ENCODE measurements at places on chromosomes 2 and 18.
A peak's percentile ranks its signal among the peaks of the same experiment; 100 is the strongest.

DNA sequence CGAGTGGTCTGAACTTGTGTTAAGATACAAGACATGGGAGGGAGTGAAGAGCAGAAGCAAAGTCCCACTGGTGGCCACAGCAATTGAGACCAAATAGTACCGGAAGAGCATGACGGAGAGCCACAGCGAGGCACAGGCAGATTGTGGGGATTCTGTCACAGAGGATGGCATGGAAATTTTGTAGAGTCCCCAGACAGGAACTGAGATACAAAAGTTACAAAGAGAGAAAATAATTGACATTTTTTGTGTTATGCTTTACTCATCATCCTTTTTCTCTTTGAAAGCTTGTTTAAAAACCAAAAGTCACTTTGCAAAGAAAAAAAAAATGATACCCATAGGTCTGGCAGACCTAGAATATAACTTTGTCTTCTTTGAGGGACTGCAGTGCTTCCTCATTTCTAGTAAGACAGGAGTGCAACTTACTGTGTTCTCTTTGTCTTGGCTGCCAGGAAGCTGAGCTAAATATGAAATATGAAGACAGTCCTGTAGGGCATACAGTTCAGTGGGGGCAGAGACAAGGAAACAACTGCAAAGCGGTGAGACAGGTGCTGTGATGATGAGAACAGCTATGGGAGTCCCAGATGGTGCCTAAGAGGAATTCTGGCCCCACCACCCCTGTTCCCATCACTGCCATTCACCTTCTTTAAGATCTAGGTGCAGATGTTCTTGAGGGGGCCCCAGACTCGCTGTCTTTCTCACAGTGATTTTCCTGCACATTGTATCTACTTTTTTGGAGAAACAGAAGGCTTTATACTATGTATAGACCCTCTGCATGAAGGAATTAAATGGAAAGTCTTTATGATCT is 5.2 kb downstream of the ARHGAP25 start:
- no peaks in the 10 kb centered on the region for H3K27me3 ChIP-seq
- H3K4me1 ChIP-seq = peaks cover 7% of the 10 kb centered on the region
- H3K27ac ChIP-seq = no peak overlapping the region

DNA sequence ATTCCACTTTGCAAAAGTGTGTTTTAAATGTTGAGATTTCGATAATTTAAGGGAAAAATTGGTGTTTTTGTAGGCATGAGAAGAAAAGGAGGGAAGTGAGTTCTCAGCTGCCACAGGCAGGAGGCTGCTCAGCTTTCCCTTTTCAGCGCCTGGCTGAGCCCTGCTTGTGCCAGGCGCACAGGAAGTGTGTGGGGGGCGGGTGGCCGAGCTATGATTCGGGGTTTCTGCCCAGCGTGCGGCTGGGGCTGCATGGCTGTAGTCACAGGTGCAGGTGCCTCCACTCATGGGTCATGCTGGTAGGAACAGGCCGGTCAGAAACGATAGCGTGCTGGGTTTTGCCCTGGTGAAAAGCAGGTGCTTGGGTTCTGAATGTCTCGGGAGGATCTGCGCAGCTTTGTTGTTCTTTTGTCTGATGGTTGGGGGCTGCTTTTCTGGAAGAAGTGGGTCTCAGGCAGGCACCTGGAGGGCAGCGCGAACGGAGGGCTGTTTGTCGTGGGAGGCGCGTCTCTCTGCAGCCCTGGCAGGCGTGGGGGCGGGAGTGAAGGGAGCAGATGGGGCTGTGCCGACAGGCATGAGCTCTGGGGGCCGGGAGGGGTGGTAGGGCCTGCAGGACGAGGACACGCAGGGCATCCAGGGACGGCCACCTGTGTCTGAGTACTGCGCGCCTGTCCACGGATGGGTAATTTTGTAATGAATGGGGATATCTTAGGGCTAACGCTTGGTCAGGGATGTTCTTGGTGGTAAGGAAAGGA is 2.1 kb downstream of the KCNG2 start:
- no peak overlapping the region for H3K27ac ChIP-seq
- H3K27me3 ChIP-seq = peaks cover 9% of the 10 kb centered on the region
- DNase-seq = no peak
- H3K36me3 ChIP-seq = no peaks in the 10 kb centered on the region

DNA sequence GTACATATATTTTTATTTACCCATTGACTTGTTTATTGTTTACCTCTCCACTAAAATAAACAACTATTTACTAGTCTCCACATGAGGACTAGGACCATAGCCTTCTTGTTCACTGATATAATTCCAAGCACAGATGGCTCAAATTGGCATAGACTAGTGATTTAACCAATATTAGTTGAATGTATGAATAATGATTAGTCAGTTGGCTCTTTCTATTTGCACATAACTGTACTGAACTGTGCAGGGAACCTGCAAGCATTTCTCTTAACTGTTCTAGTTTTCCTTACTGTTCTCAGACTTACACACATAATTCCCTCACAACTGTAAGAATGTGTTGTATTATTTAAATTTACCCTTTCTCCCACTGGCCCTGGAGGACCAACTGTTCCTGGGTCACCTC is 91.9 kb downstream of the COL3A1 start:
- no peak overlapping the region for H3K4me3 ChIP-seq
- no peaks in the 10 kb centered on the region for H3K4me1 ChIP-seq

GRCh38 chr2:1060987-1061386 is 110.3 kb downstream of the SNTG2 start:
- H3K4me1 ChIP-seq = no peaks in the 10 kb centered on the region
- no peak overlapping the region for H3K4me3 ChIP-seq
- H3K27ac ChIP-seq = no peak overlapping the region
- H3K36me3 ChIP-seq = no peaks in the 10 kb centered on the region

GRCh38 chr2:8638327-8638726 is 43.5 kb upstream of the ID2 start:
- no peak for DNase-seq
- peaks cover 11% of the 10 kb centered on the region for H3K4me1 ChIP-seq
- no peak overlapping the region for H3K4me3 ChIP-seq
- H3K27ac ChIP-seq = peak overlapping the region; percentile 78
- no peaks in the 10 kb centered on the region for H3K36me3 ChIP-seq

Data from vagina (tissue), 2 donors.